Esophagus squamous epithelium (tissue), 5 donors: ENCODE measurements at places on chromosomes 6 and 20. TPM values are rescaled to one million over a fixed set of nuclear protein-coding genes. Genes with fewer than 3 reads are reported as not detected.

GRCh38 chr6:107820338-107821261, 3.5 kb downstream of the SCML4 start:
- peak overlapping the region; percentile 25 for H3K4me3 ChIP-seq
- H3K27me3 ChIP-seq: peaks cover 3% of the 10 kb centered on the region
- no peaks in the 10 kb centered on the region for H3K36me3 ChIP-seq
- DNase-seq: no peak
- H3K27ac ChIP-seq: peak overlapping the region; percentile 5
- H3K4me1 ChIP-seq: peaks cover 4% of the 10 kb centered on the region

DNA sequence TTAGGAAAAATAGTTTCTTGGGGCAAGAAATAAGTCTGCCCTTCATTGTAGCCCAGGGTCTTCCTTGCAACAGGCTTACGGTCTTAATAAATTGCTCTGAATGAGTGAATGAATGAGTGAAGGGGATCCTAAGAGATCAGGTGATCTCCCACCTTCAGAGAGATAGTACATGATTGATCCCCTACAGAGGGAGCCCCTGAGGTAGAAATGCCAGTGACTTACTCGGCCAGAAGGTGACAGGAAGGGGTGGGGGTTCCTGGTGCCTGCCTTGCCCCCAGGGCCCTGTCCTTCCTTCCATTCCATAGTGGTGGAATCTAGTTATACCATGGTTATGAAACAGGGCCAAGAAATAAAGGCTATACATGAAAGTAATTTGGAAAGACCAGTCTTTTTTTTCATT, 215.3 kb upstream of the SSTR4 start:
- H3K4me1 ChIP-seq: peaks cover 16% of the 10 kb centered on the region
- no peak overlapping the region for H3K4me3 ChIP-seq
- no peaks in the 10 kb centered on the region for H3K36me3 ChIP-seq
- H3K27ac ChIP-seq: no peak overlapping the region
- no peaks in the 10 kb centered on the region for H3K27me3 ChIP-seq

DNA sequence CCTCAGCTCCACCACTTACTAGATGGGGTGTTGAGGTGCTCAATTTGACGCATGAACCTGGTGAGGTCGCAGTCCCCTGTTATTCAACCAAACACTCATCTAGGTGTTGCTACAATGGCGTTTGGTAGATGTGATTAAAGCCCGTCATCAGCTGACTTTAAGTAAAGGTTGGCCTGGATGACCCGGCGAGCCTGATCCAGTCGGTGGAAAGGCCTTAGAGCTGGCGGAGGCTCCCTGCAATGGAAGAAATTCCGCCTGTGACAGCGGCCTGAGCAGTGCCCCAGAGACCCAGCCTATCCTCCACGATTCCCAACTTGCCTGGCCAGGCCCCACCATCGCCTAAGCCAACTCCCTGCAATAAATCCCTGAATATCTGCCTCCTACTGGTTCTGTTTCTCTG, 171.4 kb downstream of the BMP7 start:
- H3K27ac ChIP-seq: no peak overlapping the region
- no peak overlapping the region for H3K4me3 ChIP-seq
- no peaks in the 10 kb centered on the region for H3K36me3 ChIP-seq
- H3K27me3 ChIP-seq: no peaks in the 10 kb centered on the region
- DNase-seq: no peak
- H3K4me1 ChIP-seq: peaks cover 4% of the 10 kb centered on the region

DNA sequence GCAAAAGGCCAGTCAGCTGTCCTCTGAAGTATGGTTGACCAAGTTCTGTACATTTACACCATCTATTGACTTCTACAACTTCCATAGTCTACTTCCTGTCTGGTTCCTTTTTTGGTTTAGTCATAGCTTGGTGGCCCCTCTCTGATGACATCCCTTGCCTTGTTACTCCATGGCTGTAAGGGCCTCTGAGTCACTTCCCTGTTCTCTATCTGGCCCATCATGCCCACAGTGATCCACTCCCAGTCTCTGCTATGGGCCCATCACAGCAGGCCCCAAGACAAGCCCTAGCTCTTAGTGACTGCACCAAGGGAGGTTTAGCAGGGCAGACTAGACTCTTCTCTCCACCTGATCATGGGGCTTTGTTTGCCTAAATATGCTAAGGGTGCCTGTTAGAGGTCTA, 441.6 kb downstream of the HACE1 start:
- H3K4me1 ChIP-seq: no peaks in the 10 kb centered on the region
- H3K4me3 ChIP-seq: no peak overlapping the region
- H3K36me3 ChIP-seq: no peaks in the 10 kb centered on the region
- DNase-seq: no peak
- H3K27me3 ChIP-seq: no peaks in the 10 kb centered on the region

DNA sequence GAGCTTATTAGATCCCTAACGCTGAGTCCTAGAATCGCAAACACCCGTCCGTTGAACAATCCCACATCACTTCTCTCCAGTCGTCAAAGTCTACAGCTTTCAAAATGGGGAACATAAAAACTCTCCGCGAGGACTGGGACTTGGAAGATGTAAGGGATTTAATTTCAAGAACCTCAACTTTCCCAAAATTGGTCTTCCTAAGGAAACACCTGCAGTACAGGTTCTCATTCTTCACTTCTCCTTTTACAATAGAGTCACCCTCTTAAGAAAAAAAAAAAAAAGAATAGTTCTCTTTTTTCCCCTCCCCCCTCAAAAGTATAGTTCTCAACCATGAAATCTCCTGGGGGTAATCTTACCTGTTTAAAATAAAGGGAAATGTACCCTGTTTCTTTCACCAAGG, 6.6 kb upstream of the ZBTB22 start:
- no peaks in the 10 kb centered on the region for H3K27me3 ChIP-seq
- H3K27ac ChIP-seq: peak overlapping the region; percentile 95
- peaks cover 46% of the 10 kb centered on the region for H3K4me1 ChIP-seq
- H3K36me3 ChIP-seq: peaks cover 25% of the 10 kb centered on the region
- DNase-seq: no peak

DNA sequence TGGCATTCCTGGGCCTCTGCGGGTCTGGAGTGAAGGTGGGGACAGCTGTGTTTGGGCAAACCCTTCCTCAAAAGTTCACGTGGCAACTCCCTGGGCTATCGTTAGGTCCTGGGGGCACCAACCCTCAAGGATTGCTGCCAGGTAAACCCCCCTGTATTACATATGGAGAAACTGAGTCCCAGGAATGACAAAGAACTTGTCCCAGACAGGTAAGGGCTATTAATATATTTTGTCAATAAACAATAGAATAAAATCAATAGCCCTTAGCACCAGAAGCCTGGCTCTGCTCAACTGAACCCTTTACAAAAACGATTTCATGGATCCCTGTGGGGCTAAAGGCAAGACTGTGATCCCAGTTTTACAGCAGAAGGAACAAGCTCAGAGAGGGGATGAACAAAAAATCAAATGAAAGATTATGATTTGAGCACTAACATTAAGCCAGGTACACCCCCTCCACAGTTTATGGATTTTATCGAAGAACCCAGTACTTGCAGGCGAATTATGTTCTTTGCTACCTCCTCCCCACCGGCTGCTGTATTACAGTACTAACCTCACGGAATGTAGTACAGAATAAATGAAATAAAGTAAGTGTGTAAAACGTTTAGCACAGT, 2.7 kb downstream of the ID1 start:
- H3K36me3 ChIP-seq: no peaks in the 10 kb centered on the region
- peaks cover 9% of the 10 kb centered on the region for H3K27me3 ChIP-seq
- no peak for DNase-seq
- peak overlapping the region; percentile 78 for H3K4me3 ChIP-seq
- H3K27ac ChIP-seq: peak overlapping the region; percentile 97

EFHC1 gene
- total RNA-seq: 13.8 TPM

GSTA1 gene
- total RNA-seq: not detected

GSTA4 gene
- total RNA-seq: 50.4 TPM

BPIFB4 gene
- not detected for total RNA-seq

DNA sequence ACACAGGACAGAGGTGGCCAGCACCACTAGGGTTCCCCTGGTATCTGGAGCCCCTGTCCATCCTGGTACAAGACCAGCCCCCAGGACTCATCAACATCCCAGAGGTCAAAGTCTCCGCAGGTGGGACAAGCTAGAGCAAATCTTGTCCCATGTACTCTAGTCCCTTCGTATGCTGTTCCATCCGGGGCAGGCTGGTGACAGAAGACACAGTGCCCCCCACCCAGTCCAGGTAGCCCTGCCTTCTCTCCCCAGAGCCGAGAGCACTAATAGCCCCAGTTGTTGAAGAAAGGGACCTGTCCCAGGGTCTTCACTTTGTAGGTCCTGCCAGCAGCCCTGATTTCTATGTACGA, 21.1 kb downstream of the PCK1 start:
- no peaks in the 10 kb centered on the region for H3K27me3 ChIP-seq
- DNase-seq: no peak
- H3K27ac ChIP-seq: peak overlapping the region; percentile 70
- H3K4me3 ChIP-seq: no peak overlapping the region
- peaks cover 4% of the 10 kb centered on the region for H3K4me1 ChIP-seq
- no peaks in the 10 kb centered on the region for H3K36me3 ChIP-seq

GJA10 gene
- total RNA-seq: not detected

DNA sequence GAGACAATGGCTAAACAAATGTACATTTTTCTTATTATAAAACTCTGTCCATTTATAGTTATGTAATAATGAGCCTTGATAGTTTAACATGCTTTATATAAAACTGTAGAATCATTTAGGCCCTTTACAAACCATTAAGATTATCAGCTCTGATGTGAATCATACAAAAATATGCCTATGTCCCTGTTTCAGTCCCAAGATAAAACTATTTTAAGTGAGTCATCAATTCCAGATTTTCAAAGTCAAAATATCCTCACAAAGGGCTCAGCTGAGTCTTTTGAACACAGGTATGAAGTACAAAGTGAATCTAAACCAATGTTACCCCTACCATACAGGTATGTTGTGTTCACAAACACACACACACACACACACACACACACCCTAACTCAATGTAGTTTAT, 88.0 kb downstream of the PTPRK start:
- no peaks in the 10 kb centered on the region for H3K4me1 ChIP-seq
- no peaks in the 10 kb centered on the region for H3K27me3 ChIP-seq
- H3K4me3 ChIP-seq: no peak overlapping the region
- H3K36me3 ChIP-seq: no peaks in the 10 kb centered on the region
- H3K27ac ChIP-seq: no peak overlapping the region
- DNase-seq: no peak

DNA sequence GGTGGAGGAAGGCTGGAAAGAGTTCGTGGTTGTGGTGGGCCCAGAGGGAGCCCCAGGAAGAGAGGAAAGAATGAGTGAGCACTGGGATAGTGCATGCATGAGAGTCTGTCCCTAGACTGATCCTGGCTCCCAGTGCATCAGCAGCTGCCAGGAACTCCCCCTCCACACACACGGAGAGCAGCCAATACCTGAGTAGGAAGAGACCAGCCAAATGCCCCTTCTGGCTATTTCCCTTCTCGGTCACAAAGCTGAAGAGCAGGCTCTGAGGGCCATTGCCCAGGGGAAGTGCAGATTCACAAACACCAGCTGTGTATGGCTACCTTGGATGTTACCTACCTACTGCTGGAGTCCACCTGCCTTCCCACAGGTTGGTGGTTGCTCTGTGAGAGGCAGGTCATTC, 45.1 kb downstream of the GABRR2 start:
- no peaks in the 10 kb centered on the region for H3K36me3 ChIP-seq
- H3K27me3 ChIP-seq: no peaks in the 10 kb centered on the region
- no peak for DNase-seq
- no peak overlapping the region for H3K4me3 ChIP-seq
- no peak overlapping the region for H3K27ac ChIP-seq

DNA sequence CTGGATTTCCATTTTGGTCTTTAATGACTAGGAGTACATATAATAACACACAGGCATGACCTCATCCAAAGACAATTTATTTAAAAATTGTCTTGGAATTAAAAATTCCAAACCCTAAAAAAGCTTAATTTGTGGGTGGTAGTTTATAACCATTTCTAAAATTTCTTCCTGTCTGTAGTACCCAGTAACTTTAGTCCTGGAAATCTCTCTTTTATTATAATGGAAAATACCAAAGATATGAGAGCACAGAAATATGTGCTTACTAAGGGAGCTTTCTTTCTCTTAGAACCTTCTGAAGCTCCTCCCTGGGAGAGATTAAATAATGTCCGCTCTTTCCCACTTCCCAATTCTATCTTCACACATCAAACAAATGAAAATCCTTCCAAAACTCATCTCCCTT, 70.5 kb upstream of the PRL start:
- H3K4me1 ChIP-seq: peaks cover 16% of the 10 kb centered on the region
- no peak overlapping the region for H3K27ac ChIP-seq
- H3K36me3 ChIP-seq: no peaks in the 10 kb centered on the region
- no peak for DNase-seq
- H3K27me3 ChIP-seq: no peaks in the 10 kb centered on the region

GRCh38 chr20:5662769-5663168, 87.4 kb upstream of the SHLD1 start:
- H3K36me3 ChIP-seq: no peaks in the 10 kb centered on the region
- H3K4me3 ChIP-seq: no peak overlapping the region

- H3K36me3 ChIP-seq: no peaks in the 10 kb centered on the region
- no peak overlapping the region for H3K4me3 ChIP-seq
- no peak for DNase-seq
- no peak overlapping the region for H3K27ac ChIP-seq
- H3K4me1 ChIP-seq: no peaks in the 10 kb centered on the region
These were observed 54.5 kb upstream of the REV3L start for GRCh38 chr6:111537528-111537920.

DNA sequence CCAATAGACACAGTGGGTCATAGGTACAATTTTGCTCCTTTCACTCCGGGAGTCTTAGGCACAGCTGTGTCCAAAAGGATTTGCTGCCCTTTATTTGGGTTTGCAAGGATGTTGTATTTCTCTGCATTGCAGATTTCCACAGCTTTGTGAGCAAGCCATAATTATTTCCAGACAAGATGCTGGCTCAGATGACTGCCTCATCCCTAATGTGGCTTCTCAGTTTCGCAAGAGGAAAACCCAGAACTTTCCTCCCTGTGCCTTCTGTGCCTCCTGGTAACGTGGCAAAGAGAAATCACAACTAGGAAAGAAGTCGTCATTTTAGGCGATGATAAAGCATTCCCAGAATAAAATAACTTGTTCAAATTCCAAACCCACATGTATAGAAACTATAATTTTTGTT, 33.7 kb downstream of the FAM50B start:
- peaks cover 20% of the 10 kb centered on the region for H3K4me1 ChIP-seq
- no peak for DNase-seq
- H3K4me3 ChIP-seq: no peak overlapping the region
- no peaks in the 10 kb centered on the region for H3K36me3 ChIP-seq
- H3K27ac ChIP-seq: no peak overlapping the region
- H3K27me3 ChIP-seq: no peaks in the 10 kb centered on the region

DNA sequence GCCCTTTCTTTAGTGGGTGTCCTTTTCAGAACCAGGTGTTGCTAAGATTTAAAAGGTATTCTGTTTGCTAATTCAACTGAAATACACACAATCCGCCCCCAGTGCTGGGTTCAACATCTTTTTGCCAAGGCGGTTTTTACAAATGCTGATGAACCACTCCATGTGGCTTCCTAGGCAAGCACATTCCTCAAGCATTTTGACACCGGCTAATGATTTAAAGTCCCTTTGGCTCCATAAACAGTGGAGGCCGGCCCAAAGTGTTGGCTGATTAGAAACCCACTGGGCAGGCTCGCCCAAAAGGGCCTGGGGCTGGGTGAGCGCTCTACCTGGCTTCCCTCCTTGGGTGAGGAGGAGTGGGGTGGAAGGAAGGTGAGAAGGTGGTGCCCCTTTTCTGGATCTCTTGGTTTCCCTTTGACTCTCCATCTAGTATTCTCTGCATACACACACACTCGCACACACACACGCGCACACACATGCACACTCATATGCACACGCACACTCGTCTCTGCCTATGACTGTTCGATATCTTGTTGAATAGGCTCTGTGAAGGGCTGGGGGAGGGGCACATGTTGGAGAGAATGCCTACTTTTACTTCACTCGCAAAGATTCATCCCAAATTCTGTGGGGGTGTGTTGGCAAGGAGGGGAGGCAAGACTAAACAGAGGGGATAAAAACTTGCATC, 66.7 kb upstream of the ARMC2 start:
- no peaks in the 10 kb centered on the region for H3K36me3 ChIP-seq
- peak overlapping the region; percentile 62 for H3K27ac ChIP-seq
- H3K4me3 ChIP-seq: peak overlapping the region; percentile 31
- no peaks in the 10 kb centered on the region for H3K27me3 ChIP-seq
- no peak for DNase-seq

RFX6 gene
- not detected for total RNA-seq
